ENCODE measurements at places on chromosomes 12 and 14.
A peak's percentile ranks its signal among the peaks of the same experiment; 100 is the strongest.

DNA sequence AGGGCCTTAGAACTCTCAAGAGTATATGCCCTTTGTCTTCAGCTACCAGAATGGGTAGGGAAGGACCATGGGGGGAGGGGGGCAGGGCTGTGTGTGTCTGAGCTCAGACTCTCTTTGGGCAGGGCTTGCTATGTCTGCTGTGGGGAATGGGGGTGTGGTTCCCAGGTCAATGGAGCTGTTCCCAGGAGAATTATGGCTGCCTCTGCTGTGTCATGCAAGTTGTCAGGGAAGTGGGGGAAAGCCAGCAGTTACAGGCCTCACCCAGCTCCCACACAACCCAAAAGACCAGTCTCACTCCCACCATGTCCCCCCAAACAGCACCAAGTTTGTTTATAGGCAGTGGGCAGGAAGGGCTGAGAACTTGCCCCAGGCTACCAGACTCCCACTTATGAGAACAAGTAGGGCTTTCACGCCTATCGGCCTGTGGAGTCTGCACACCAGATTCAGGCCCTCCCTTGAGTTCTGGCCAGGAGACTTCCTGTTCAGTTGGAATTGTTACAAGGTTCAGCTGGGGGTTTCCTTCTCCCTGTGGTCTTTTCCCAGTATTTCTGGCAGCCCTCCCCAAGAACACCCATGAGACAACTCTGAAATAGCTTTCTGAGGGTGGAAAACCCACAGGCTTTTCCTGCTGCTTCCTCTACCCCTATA lies 6.1 kb upstream of the SERPINA11 start:
- DNase-seq, result no peak
- no peak overlapping the region for H3K4me3 ChIP-seq
- H3K27ac ChIP-seq, result no peak overlapping the region
- no peaks in the 10 kb centered on the region for H3K4me1 ChIP-seq
- H3K27me3 ChIP-seq, result no peaks in the 10 kb centered on the region
- H3K36me3 ChIP-seq, result no peaks in the 10 kb centered on the region

DNA sequence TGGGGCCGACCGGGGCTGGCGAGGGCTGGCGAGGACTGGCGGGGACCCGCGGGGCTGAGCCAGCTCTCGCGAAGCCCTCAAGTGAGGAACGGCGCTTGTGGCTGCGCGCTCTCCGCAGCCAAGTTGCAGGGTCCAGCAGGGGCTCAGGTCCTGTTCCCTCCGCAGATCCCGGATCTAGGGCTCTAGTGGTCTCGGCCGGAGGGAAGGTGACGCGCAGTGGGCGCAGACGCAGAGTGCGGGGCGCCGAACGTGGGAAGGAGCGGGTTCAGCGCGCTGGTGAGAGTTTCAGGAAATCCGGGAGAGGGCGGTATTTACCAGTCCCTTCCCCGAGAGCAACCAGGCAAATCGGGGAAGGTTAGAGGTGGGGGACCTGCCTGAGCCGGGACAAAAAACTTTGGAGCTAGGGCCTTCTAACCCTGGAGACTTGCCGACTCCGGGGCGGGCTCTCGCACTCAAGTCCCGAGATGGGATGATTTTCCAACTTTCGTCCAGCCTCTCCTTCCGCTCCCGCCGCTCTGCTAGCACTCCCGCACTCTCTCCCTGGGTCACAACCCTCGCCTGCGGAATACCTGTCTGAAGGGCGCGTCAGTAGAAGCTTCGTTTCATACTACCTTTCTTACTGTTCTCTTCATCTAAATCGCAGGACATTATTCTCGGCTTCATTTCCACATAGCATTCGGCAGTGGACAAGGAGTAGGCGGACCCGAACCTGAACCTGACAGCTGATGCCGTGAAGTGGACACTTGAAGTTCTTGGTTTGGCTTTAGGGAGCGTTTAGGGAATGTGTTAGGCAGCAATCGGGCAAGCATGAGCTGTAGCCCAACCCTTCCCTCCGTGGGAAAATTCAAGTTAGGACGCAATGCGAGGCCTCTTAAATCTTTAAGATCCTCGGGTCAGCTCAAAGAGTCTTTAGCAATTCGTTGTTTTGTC lies 13.6 kb upstream of the PAX9 start:
- no peaks in the 10 kb centered on the region for H3K27me3 ChIP-seq
- no peak overlapping the region for H3K27ac ChIP-seq
- H3K36me3 ChIP-seq, result no peaks in the 10 kb centered on the region

DNA sequence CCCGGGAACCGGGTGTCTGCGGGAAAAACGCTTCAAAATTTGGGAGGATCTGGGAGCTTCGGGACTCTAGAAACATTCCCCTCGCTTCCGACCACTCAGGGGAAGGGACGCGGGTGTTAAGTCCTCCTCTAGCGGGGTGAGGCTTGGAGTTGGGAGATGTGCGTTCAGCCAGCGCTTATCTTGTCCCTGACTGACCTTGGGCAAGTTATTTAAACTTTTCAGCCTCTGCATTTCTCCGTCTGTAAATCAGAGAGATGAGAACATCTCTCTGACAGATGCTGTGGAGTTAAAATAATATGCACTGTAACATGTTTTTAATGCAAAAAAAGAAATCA lies 76.9 kb upstream of the ANO4 start:
- DNase-seq, result no peak
- no peaks in the 10 kb centered on the region for H3K27me3 ChIP-seq
- H3K36me3 ChIP-seq, result no peaks in the 10 kb centered on the region
- no peak overlapping the region for H3K4me3 ChIP-seq
- no peaks in the 10 kb centered on the region for H3K4me1 ChIP-seq
- no peak overlapping the region for H3K27ac ChIP-seq

DNA sequence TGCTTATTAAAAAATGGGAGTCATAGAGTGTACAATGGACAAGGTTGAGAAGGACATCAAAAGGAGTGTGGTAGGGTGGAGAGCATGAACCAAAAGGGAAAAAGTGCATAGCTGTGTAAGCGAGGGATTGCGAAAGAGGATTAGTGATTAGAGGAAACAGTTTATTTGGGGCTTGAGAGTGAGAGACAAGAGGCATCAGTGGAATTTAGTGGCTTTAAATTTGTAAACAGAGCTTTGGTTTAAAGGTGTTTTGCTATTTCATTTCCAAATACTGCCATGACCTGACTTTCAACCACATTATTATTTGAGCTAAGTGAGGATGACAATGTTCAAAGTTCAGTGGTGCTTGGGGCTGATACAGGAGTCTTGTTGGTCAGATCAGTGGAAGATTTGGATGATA lies 53.4 kb downstream of the SLC16A7 start:
- no peaks in the 10 kb centered on the region for H3K27me3 ChIP-seq
- no peak for DNase-seq
- H3K27ac ChIP-seq, result no peak overlapping the region
- H3K4me1 ChIP-seq, result no peaks in the 10 kb centered on the region

DNA sequence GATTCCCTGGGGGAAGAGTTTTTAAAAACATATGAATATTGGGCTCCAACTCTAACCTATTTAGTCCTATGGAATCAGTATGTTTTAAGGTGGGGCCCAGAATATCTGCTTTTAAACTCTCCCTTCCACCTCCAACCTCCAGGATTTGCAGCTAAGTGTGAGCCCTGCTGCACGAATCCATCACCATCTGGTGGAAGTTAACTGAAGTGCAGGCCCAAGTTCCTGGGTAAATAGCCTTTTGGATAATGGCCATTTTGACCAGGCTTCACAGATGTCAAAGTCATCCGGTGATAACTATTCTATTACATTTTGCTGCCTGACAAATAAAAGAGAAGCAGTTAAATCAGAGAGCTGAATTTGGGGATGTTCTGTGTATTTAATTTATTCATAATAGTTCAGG lies 58.1 kb upstream of the RMST start:
- H3K36me3 ChIP-seq, result no peaks in the 10 kb centered on the region
- H3K27ac ChIP-seq, result no peak overlapping the region
- DNase-seq, result no peak
- H3K4me3 ChIP-seq, result no peak overlapping the region
- H3K27me3 ChIP-seq, result no peaks in the 10 kb centered on the region

DNA sequence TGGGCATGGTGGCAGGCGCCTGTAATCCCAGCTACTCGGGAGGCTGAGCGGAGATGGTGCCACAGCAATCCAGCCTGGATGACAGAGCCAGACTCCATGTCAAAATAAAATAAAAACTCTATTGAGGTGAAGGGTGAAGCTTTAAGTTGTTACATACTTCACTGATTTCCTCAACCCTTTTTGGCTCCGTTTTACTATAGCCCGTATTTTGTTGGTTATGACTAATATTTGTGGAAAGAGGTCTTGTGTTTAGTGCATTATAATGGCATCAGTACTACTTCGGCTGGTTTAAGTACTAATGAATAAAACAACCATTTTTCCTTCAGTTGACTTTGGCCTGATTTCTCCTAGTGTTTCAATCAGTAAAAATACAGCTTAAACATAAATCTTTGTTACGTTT lies 27.0 kb upstream of the SLC2A14 start:
- no peaks in the 10 kb centered on the region for H3K27me3 ChIP-seq
- no peak overlapping the region for H3K27ac ChIP-seq
- no peak for DNase-seq
- no peaks in the 10 kb centered on the region for H3K4me1 ChIP-seq

DNA sequence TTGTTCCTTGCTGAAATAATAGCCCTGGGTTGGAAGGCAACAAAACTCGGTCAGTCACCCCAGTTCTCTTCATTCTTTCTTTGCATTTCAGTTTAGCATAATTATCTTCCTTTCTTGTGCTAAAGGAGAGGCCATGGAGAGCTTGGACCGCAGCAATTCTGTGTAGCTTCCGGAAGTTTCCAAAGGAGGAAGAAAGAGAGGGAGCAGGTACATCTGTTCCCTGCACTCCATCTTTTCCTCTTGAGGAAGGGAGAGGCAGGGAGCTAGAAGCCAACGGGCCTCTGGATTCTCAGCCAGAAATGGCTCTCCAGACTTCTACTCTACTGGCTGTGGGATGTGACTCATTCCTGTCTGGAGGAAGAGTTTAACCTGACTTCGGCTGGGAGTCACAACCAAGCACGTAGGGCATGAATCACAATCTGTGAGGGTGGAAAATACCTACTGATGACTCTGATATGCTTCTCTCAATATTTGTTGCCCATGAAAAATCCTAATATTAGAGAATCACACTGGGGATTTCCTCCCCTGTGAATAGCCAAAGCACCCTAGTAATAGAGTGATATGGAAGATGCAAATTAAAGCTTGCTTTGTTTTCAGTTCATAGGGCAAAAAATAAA lies 17.0 kb downstream of the ANO6 start:
- no peaks in the 10 kb centered on the region for H3K36me3 ChIP-seq
- peak; percentile 69 for DNase-seq
- peak overlapping the region; percentile 93 for H3K27ac ChIP-seq
- peaks cover 18% of the 10 kb centered on the region for H3K4me1 ChIP-seq
- H3K27me3 ChIP-seq, result no peaks in the 10 kb centered on the region
- H3K4me3 ChIP-seq, result no peak overlapping the region

DNA sequence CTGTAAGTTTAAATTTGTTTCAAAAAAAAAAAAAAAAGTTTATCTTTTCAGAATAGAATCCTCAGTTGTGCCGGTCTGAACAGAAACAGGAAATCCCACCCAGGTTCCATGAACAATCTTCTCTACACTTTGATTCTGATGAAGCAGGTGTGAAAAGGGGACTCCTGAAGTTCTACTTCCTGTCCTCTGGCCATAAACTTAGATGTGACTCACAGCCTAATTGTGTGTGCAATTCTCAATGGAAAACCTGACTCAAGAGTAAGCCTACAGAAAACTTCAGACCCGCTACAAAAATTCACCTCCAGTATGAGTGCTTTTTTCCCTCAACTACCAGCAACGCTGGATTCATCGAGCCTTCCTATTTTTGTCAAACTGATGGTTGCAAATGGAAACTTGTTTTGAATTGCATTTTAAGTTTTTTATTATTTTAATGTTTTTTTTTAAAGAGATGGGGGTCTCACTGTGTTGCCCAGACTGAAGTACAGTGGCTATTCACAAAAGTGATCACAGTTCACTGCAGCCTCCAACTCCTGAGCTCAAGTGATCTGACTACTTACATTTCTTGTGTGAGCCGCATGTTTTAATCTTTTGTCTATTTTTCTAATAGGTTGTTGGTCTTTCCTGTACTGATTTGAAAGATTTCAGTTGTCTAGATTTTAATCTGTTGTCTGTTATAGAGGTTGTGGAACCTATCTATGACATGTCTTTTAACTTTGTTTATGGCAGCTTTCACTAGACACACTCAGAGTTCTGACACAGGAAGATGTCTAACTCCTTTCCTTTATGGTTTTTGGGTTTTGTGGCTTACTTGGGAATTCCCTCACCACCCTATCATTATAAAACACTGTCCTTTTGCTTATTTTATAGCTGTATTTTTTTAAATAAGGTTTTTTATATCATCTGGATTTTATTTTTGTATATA lies 37.6 kb downstream of the ATG14 start:
- no peak for DNase-seq
- no peak overlapping the region for H3K4me3 ChIP-seq
- no peak overlapping the region for H3K27ac ChIP-seq
- no peaks in the 10 kb centered on the region for H3K4me1 ChIP-seq
- H3K27me3 ChIP-seq, result no peaks in the 10 kb centered on the region

DNA sequence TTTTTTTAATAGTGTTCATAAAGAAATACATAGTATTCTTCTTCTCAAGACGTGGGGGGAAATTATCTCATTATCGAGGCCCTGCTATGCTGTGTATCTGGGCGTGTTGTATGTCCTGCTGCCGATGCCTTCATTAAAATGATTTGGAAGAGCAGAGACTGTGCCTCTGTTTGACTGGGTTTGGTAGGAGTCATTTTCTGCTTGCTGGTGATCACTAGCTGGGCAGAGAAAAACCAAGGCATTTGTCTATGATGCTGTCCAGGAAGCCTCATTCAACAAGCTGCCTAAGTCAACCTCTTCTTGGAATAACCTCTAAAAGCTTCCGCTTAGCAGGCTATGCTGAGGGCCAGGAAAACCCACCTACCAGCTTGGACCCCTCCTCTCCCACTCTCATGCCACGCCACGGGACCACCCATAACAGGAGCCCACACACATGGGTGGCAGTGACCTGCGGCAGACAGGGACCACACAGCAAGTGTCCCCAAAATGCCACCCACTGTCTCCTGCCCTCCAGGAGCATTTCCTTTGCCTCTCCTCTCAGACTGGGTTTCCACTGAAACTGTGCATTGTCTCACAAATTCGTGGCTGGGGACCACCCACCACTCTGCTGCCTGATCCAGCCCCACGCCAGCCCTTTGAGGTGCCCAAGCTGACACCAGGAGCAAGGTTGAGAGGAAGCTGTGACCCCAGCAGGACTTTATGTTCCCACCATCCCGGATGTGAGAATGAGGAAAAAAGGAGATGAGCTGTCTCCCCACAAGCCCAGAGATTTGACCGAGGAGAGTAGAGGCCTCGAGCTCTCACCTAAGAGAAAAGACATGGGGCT lies 36.8 kb downstream of the DAD1 start:
- H3K27me3 ChIP-seq, result no peaks in the 10 kb centered on the region
- H3K27ac ChIP-seq, result no peak overlapping the region
- DNase-seq, result no peak
- H3K4me3 ChIP-seq, result no peak overlapping the region
- H3K36me3 ChIP-seq, result no peaks in the 10 kb centered on the region
- H3K4me1 ChIP-seq, result no peaks in the 10 kb centered on the region

GRCh38 chr14:55773984-55774545 lies 194.1 kb downstream of the KTN1 start:
- H3K4me1 ChIP-seq, result no peaks in the 10 kb centered on the region
- no peaks in the 10 kb centered on the region for H3K36me3 ChIP-seq
- DNase-seq, result no peak
- no peak overlapping the region for H3K4me3 ChIP-seq
- H3K27ac ChIP-seq, result no peak overlapping the region

Data from uterus (tissue), 4 donors.